NCI-H1436 (cell line): ENCODE measurements at places on chromosomes 2 and 18.

- DNase-seq = no peak
These were observed 24.4 kb downstream of the LBH start for GRCh38 chr2:30255466-30256408.

GRCh38 chr2:109371481-109372170, 242.1 kb downstream of the SEPTIN10 start:
- no peak for DNase-seq

DNA sequence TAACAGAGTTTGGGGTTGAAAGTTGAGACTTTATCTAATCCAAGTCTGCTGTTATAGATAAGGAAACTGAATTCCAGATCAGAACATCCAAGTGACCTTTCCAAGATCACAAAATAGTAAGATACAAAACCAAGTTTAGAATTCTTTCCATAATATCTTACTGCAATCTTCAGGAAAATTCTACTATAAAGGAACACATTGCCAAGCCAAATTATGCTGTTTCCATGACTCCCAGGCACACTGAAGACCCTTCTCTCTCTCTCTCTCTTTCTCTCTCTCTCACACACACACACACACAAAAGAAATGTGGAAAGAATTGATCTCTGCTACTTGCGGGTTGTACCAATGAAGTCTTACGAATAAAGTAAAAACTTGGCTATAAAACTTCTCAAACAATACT, 398.4 kb downstream of the METTL4 start:
- no peak for DNase-seq

DNA sequence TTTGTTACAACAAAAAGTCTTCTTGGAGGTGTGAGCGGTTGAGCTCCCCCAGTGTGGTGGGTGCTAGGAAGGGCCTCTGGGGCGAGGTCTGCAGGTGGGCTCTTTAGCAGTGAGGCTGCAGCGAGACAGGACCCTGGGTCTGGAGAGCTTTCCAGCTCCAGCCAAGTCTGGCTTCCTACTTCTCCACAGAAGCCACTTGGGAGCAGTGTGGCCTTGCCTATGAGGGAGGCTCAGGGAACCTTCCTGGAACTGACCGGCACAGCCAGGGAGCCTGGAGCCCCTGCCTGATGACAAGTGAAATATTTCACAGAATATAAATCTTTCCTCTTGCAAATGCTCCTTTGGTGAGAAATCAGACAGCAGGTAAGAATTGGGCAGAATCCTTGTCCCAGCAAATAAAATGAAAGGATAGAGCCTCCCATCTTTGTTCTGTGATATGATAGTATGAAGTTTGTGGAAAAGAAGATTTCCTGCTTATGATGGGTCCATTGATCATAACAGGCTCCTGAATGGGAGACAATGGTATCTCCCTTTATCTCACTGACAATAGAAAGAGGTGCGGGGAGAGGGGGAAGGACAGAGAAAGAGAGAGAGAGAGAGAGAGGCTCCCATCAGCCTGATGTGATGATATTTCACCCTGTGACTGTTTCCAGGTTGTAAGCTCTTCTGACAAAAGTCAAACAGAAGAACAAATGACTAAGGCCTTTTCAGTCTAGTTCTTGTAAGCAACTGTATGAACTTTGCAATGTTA, 289.8 kb upstream of the SPRED2 start:
- no peak for DNase-seq

- DNase-seq = no peak
These were observed 532.9 kb downstream of the ZNF516 start for GRCh38 chr18:75962036-75962572.

DNA sequence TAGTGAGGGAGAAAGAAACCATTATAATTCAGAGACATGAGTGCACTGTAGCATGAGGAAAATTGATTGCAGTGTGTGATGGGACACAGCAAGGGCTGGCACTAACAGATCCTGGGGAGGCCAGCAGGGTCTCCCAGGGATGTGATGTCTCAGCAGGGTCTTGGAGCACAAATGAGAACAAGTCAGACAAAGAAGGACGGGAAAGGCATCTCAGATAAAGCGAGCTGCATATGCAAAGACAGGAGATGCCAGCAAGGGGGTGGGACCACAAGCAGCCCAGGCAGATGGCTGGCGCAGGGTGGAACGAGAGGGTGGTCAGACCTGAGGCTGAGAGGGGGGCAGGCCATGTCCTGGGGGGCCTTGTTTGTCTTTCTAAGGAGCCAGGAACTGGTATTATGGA, 102.6 kb upstream of the DLX2 start:
- DNase-seq = no peak

DNA sequence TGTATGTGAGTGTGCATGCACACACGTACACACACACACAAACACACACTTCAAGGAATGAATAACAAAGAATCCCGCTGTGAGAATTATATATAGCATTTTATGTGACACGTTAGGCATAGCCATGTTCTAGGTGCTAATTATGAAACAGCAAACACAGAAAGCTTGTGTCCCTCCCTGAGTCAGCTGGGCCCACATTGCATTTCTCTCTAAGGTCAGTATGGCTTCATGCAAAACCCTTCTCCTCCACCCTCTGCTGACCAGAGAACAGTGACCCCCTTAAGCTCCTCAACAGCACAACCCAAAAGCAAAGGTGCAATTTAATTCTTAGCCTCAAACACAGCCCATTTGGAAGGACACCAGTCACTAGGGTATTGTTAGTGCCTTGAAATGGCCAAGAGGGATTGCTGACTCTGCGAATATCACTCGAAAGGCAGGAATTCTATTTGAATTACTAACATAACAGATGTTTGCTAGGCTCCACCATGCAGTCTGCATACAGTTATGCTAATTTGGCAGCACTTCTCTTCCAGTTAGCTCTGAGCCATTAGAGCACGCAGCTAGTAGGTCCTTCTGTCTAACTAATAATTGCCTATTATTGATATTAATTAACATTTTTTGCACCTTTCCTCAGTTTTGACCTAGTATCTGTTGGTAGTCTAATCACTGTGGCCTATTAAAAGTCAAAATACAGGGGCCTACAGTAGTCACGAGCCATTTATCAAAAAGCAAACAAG, 149.0 kb downstream of the LNPK start:
- DNase-seq = no peak

DNA sequence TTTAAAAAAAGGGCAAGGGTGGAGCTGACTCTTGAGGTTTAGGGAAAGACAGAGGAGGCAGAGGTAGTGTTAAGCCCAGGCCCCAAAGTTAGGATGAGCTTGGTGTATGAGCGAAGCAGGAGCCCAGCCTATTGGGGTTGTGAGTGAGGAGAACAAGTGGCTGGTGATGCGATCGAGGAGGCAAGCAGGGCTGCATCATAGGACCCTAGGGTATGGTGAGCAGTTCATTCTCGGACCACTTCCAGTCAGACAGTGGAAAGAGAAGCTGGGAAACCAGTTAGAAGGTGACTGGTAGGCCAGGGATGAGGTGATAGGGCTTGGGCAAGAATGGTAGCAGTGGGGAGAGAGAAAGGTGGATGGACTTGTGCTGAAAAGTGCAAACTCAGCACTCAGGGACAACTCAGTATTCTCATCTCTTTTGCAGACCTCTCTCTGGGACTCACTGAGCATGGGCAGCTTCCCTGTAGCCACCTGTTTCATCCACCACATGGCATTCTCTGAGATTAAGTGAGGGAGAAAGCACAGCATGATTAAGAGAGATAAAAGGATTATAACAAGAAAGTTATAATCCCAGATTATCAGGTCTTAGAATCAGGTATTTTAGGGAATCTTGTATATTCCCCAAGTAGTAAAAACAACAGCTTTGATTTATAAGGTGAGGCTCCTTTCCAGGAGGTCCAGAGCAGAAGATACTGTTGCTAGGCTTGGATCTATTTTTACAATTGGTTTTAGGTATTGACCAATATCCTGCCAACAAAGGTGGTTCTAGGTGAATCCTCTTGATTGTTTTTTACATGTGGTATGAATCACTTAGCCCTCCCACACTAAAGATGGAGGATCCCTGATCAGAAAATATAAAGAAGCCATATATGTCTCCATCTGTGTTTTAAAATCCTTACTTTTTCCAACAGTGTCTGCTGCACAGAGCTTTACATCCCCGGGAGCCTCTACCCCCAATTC, 38.3 kb downstream of the XRCC5 start:
- no peak for DNase-seq

GRCh38 chr2:144708626-144709025, 188.7 kb upstream of the ZEB2 start:
- no peak for DNase-seq

DNA sequence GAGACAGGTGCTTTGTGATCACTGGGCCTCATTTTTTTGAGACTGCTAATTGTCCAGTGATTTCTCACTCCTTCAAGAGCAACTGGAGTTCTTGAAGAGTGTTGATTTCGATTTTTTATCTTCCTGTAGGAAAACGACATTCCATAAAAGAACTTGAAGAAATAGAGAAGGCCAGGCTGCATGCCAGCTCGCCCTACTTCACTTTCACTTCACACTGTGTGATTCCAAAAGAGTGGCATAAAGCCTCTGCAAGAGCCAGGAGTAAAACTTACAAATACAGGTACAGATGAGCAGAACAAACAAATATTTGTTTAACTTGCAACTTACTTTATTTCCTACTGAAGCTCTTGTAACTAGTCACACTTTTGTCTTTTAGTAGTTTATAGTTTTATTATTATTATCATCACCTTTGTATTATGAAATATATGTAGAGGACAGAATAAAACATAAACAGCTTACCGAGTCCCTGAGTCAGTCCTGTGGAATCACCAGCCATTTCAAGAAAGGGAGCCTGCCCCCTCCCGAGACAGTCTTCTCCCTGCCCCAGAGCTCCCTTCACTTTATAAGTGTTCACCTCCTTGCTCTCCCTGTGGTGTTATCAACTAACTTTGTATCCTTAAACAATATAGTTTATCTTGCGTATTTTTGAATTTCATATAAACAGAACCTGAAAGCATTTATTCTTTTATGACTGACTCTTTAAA, 8.7 kb downstream of the FAM228A start:
- DNase-seq = no peak

- DNase-seq = no peak
These were observed 298.9 kb downstream of the XIRP2 start for GRCh38 chr2:167187049-167187727.

GRCh38 chr2:54546518-54546917, 90.4 kb downstream of the SPTBN1 start:
- no peak for DNase-seq

GRCh38 chr2:31950946-31951562, 59.8 kb downstream of the MEMO1 start:
- no peak for DNase-seq

DNA sequence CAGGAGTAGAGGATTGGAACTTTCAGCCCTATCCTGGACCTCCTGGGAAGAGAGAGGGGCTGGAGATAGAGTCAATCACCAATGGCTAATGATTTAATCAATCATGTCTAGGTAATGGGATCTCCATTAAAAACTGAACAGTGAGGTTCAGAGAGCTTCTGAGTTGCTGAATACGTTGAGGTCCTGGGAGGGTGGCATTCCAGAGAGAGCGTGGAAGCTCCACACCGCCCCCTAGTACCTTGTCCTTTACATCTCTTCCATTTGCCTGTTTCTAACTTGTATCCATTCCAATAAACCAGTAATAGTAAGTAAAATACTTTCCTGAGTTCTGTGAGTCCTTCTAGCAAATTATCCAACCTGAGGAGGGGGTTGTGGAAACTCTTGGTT, 101.7 kb downstream of the B3GNT2 start:
- no peak for DNase-seq

- DNase-seq = no peak
These were observed 348.3 kb upstream of the FIGN start for GRCh38 chr2:164084066-164084465.

GRCh38 chr2:20080839-20081415, 29.5 kb upstream of the LAPTM4A start:
- no peak for DNase-seq

- no peak for DNase-seq
These were observed 76.8 kb upstream of the RBMS1 start for GRCh38 chr2:160570376-160570775.

DNA sequence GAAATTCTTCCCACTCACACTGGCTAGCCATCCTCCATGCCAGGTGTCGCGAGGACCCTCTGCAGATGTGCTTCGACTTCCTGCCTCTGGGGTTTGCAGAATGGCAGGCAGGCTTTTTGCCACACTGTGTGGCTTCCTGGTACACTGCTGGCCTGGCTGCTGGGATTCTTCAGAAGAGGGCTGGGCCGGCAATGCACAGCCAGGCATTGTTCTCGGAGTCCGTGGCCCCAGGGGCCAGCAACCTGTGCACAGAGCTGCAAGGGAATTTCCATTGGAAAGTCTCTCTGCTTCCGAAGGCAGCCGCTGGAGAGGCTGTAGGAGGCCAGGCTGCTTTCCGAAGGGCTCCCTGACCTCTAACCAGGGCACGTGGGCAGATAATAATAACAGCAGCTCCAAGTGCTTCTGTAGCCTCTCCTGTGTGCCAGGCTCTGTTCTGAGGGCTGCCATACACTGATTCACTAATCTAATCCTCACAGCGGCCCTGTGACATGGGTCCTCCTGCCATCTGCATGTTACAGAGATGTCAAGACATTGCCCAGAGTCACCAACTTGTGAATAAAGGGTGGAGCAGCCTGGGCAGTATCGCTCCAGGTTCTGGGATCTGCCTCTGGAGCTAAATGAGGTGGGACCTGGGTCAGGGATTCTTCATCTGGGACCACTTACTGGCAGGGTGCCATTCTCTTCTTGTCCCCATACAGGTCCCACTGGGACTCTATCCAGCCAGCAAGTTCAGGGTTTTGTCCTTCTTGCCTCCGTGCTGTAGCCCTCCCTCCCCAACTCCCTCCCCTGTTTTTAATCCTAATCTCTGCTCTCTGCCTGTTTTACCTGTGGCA, 5.0 kb downstream of the LDLRAD4 start:
- DNase-seq = no peak

DNA sequence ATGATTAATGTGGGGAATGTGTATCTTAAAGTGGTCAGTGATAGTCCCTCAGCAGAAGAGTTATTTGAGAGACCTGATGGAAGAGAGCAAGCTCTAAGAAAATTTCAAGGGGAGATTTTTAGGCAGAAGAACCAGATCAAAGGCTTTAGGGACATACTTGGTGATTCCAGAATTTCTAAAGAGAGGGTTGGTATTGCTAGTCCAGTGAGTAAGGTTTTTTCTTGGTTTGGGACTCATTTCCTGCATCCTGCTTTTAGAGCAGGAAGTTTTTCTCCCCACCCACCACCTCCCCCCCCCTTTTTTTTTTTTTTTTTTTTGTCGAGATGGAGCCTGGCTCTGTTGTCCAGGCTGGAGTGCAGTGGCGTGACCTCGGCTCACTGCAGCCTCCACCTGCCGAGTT, 42.7 kb upstream of the DYSF start:
- DNase-seq = no peak

DNA sequence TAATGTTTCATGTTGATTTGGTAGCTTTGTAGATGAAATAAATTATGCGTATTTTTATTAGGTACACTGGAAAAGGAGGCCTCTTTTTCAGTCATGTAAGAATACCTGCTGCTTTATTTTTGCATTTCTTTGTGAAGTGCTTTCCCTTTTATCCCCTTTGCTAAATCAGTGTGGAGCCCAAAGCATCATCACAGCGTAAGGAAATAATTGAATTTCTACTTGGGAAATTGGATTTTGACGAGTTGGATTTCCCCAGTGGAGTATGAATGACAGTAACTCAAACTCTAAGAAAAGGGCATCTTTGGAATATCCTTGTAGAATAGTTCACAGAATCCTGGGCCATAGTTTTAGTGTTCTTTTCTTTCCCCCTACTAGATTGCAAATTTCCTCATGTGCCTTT, 97.2 kb downstream of the KCNJ3 start:
- DNase-seq = no peak
